M059J (cell line): ENCODE measurements at places on chromosomes 7 and 10.

- peak; percentile 55 for DNase-seq
Observed at GRCh38 chr7:93055543-93056107, 62.2 kb downstream of the SAMD9 start.

GRCh38 chr7:111771638-111772037, 209.3 kb upstream of the IMMP2L start:
- DNase-seq: no peak

DNA sequence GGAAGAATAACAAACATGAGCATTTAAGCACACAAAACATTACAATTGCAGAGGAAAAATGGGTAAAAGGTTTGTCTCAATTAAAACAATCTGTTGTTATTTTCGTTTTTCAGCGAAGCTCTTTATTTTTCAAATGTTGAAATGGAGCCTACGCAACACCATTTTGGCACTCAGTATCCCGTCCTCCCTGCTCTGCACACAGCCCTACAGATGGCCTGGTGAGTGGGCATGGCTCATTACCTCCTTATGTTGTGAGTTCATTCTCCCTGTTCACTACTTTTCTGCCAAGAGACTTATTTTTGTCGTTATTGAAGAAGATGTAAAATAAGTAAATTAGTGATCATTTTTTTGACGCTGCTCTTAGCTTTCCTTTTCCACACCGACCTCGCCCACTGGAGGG, 167.8 kb upstream of the CXCL12 start:
- DNase-seq: no peak

- DNase-seq: peak; percentile 1
Observed at GRCh38 chr10:83190614-83191013, 948.7 kb upstream of the GHITM start.

DNA sequence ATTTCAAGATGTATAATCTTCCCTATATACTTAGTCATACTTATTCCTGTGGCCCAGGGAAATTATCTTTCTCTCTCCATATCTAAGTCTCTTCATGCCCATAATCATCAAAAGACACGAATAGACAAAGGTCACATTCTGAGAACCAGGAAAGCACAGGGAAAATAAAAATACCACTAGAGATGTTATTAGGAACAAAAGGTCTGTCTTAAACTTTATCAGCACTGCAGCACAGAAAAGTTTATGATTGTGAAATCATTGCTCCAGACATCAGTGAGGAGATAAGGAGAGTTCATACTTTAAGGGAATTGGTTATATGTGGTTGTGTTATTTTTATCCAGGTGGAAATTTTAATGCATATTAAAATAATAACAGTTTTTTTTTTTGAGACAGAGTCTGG, 974.6 kb upstream of the CELF2 start:
- no peak for DNase-seq

DNA sequence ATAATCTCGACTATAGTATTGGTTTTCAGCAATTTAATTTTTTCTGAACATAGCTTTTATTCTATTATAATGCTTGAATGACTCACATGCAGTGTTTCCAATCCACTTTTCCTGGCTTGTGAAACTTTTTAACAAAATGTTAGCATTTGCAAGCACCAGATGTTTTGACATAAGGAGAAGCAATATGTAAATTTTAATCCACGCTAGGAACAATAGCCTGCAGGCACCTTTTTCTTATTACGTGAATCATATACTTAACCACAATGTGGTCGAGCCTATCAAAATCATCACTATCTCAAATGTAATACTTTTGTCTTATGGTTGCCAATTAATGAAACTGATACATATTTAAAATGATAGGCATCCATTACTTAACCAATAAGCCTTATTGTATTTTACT, 97.1 kb downstream of the TFEC start:
- peak; percentile 12 for DNase-seq

DNA sequence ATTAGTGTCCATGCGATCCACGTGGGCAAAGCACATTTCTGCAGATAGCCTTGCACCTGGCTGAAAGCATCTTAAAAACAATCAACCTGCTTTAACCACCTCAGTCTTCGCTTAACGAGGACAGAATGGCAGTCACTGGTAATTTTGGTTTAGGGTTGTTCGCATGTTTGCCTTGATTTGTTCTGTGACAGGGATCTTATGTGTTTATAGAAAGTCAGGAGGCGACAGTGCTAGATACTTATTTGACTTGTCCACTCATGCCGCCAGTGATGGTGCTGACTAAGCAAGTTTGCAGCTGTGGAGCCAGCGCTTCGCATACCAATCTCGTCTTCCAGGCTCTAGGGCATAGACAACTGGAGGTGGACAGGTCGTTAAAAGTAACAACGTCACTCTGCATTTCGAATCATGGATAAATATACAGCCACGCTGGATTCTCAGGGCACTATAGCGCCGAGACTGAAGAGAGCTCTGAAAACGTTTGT, 1.2 kb upstream of the TMEM243 start:
- DNase-seq: no peak

DNA sequence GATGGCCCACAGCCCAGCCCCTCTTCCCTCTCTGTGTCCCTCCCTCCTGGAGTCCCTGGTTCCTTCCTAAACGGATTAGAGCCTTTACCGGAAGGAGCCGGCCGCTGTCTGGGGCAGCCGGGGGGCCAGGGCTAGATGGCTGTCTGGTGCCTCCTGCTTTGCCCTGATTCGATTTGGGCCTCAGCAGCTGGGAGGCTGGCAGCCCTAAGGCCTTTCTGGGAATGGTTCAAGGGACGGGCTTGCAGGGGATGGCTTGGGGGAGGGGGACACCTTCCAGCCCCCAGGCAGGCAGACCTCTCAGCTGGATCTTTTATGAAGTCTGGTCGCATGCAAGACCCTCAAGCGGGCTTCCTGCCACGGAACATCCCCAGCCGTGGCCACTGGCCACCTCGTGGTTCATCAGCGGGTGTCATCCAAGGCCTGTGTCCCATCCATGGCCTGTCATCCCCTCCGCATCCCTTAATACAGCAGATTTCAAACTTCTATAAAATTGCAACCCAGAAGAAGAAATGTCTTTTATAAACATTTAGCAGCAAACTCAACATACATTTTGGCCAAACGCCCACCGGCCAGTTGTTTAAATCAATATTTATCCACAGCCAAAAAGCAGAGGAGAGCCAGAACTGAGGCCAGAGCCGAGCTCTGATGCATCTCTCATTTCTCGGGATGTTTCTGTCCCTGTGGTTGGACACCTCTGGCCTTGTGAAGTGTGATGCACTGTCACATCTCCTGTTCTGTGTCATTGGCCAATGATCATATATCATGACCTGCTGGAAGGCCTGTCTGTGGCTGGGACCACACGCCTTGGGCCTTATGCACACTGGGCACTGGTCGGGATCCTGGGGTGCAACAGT, 52.0 kb downstream of the GTF2IRD1 start:
- no peak for DNase-seq

- no peak for DNase-seq
Observed at GRCh38 chr10:79269969-79270368, 77.3 kb upstream of the PPIF start.

DNA sequence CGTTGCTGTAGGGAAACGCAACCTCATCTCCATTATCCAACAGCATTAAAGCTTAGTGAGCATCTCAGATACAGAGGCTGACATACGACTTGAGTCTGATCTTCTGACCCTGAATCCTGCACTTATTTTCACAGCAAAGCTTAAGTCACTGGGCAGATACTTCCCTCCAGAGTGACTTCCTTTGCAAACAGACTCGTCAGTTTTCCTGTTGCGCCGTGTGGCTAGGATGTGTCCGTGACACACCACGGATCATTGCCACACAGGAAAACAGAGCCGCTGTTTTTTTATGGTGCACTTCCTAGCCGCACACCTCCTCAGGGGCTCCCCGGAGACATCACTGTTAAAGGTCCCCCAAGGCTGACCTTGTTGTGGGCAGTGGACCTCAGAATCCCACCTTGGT, 94.9 kb upstream of the MKI67 start:
- DNase-seq: no peak

GRCh38 chr7:17301471-17302456, 3.3 kb downstream of the AHR start:
- DNase-seq: peak; percentile 57

DNA sequence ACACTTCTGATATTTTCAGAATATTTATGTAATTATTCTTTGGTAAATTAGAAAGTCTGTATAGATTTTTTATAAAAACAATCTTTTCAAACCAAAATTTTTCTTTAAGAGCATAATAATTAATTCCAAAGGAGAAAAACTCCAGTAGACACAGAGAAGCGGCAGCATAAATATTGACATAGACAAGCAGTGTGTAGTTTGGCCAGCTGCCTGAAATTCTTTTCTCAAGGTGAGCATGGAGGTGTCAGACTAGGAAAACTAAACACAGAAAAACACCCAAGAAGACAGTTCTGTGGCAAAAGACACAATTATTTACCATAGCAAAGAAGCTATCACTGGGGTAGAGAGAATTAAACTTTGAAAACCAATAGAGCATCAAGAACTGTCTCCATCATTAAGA, 82.4 kb downstream of the KLF6 start:
- DNase-seq: no peak

GRCh38 chr7:7897949-7898515, 70.6 kb upstream of the GLCCI1 start:
- no peak for DNase-seq

GRCh38 chr7:70014472-70015177, 416.4 kb downstream of the AUTS2 start:
- no peak for DNase-seq

- DNase-seq: no peak
Observed at GRCh38 chr10:35466661-35467060, 130.4 kb downstream of the CCNY start.

- no peak for DNase-seq
Observed at GRCh38 chr7:134699021-134699818, 52.6 kb downstream of the BPGM start.

DNA sequence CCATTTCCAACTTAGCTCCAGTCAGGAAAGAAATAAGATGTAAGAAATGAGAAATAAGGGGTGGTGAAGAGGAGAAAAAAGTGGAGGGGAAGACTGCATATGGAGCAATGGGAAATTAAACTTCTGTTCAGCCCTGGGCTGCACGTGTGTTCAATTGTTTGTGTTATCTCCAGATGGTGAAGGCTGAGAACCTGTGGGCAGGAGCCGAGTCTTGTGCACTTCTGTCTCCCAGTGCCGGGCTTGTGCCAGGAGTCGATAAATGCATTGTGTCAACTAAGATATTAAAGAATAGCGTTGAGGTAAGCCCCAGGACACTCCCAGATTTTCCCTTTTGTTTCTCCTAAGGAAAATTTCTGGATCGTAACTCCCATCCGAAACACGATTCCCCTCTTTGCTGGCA, 98.2 kb downstream of the PRLHR start:
- no peak for DNase-seq

DNA sequence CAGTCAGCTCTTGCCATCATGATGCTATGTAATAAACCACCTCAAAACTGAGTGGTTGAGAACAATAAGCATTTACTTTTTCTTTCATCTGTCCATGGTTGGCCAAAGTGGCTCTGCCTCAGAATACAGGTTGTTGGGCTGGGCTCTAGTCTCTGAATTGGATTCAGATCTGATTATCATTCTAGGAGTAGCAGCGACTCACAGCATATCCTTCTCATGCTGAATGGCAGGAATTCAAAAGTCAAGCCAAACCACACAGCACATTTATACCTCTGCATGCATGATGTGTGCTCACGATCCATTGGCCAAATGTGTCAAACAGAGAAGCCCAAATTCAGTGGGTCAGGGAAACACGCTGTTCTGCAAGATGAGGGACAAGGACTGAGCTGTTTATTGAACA, 13.6 kb upstream of the GALNT11 start:
- no peak for DNase-seq

DNA sequence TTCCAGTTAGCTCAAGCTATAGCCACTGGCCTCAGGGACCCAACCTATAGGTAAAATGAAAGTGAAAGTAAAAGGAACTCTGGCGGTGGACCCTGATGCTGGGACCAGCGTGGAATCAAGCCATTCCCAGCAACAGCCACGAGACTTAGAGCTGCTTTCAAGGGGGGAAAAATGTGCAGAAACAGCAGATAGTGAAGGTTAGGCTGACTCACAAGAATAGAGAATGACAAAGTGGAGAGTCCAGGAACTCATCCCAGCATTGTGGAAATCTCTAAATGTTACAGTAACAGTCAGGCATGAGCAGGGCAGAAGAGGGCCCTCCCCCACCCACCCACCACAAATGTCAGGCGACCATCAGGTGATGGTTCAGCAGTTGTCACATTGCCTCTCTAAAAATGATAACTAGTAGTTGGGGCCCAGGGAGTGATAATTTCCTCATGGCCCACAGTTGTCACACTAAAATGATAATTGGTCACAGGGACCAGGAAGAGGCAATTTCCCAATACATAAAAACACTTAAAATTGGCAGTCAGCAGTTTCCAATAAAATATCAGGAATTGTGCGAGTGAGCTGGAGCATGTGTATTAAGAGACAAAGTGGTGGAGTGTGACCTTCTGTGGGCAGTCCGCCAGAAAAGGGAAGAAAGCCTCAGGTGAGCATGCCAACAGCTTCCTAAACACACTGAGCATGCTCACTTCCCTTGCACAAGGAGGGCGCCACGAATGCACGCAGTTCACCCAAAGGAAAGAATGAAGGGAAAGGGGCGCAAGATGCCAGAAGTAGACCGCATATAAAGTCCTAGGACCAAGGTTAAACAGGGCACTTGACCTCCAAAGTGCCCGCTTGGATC, 129.8 kb upstream of the PPP1R3A start:
- peak; percentile 57 for DNase-seq

DNA sequence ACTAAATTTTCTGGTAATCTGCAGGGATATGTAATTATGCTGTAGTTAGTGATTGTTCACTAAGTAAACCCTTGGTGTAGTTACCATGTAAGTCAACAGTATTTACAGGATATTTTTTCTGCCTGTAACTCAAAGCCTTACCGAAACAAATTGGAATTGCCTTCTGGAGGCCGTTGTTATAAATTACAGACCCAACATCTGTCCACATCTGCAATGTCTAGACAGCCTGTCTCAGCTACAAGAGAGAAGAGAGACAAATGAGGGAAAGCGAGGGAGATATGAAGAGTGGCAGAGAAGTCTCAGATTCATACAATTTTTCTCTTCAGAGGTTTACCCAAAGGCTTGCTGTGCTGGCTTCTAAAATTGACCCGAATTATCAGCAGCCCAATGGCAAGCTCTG, 23.7 kb upstream of the BTRC start:
- no peak for DNase-seq

- DNase-seq: no peak
Observed at GRCh38 chr7:155753446-155753965, 58.8 kb downstream of the SHH start.

DNA sequence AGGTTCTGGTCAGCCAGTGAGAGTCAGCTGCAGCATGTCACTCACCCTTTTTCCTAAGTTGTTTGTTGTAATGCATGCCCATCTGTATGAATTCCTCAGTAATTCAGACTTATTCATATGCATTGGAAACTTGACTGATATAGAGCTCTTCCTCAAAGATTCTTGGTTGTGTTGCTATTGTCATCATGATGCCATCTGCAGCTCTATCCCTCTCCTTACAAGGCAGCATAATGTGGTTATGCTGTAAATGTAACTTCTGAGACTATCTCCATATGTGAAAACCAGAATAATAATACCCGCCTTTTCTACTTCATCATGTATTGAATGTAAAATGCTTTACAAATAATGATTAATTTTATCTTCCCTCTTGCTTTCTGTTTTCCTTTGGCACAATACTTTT, 252.6 kb upstream of the MTPN start:
- no peak for DNase-seq
